ENCODE measurements at places on chromosomes 4 and X.

DNA sequence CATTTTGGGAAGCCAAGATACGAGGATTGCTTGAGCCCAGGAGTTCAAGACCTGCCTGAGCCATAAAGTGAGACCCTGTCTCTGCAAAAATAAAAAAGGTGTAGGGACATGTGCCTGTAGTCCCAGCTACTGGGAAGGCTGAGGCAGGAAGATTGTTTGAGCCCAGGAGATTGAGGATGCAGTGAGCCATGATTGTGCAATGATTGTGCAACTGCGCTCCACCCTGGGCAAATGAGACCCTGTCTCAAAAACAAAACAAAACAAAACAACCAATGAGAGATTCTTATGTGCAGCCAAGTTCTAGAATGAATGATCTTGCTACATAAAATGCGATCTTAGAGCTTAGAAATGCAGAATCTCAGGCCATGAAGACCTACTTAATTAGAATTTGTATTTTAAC lies 22.5 kb downstream of the SLC9B2 start:
- no peak for DNase-seq

DNA sequence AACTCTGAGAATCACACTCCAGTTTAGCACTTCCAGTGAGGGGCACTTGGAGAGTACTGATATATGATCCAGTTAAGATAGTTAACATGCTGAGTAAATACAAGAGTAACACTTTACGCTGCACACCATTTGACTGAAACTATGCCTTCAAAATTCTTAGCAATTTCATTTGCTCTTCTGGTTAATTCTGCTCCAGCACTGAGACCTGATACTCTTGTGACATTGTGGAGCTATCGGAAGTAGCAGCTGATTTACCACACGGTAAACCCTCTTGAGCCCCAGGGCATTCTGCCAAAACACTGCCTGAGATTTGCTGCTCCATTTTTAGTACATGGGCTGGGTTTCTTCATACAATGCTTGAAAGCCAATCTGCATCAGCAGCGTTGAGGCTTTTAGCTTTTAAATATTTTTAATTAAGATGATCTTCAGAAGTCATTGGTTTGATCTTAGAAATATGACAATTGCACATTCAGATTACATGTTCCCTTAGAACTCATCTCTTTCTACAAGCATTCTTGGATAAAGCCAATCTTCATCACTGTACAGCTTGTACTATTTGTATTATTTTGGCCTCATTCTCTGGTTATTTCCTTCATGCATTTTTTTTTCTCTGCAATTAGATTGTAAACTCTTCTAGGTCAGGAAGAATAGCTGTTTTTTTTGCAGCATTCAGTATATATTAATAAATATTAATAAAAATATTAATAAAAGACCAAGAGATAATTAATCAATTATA lies 67.8 kb upstream of the ETNPPL start:
- no peak for DNase-seq

- DNase-seq = no peak
Measured at GRCh38 chr4:109559625-109559982, 442 bp upstream of the MCUB start.

DNA sequence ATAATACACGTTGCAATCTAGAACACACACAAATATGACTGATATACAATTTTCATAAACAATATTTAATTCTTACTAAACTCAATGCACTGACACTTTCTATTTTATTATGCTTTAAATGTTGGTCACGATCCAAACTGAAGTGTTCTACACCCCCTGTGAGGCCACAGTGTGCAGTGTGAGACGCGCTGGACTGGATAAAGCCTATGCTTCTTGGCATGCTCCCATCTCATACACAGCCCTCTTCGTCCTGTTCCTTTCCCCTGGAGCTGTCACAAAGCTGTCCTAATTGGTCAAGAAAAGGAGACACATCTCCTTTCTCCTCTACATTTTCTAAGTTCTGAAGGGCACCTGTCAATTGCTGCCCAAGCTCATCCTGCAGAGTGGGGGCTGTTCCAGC lies 72.0 kb downstream of the SCD5 start:
- DNase-seq = no peak

- DNase-seq = no peak
Measured at GRCh38 chr4:69888336-69888735, 28.4 kb upstream of the SULT1E1 start.

DNA sequence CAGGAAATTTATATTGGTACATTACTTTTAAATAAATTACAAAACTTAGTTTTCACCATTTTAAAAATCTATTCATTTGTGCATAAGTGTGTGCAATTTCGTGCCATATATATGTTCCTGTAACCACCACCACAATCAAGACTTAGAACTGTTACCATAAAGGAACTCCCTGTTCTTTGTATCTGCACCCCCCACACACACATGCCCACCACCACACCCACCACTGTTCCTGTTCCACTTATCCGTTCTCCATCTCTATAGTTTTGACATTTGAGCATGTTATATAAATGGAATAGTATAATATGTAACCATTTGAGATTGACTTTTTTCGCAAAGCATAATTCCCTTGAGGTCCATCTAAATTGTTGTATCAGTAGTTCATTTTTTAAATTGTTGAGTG lies 73.7 kb downstream of the TAF1 start:
- DNase-seq = no peak

- DNase-seq = no peak
Measured at GRCh38 chr4:158315706-158316105, 105.4 kb downstream of the TMEM144 start.

DNA sequence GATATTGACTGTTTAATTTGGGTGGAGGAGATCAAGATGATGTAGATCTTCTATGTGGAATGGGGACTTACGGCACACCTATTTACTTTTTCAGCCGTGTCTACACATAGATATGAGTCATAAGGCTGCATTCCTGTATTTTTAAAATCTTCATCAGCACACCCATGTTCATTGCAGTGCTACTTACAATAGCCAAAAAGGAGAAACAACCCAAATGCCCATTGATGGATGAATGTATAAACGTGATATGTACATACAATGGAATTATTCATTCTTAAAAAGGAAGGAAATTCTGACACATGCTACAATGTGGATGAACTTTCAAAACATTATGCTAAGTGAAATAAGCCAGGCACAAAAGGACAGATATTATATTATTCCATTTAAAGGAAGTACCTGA lies 98.6 kb downstream of the AASDH start:
- DNase-seq = no peak

DNA sequence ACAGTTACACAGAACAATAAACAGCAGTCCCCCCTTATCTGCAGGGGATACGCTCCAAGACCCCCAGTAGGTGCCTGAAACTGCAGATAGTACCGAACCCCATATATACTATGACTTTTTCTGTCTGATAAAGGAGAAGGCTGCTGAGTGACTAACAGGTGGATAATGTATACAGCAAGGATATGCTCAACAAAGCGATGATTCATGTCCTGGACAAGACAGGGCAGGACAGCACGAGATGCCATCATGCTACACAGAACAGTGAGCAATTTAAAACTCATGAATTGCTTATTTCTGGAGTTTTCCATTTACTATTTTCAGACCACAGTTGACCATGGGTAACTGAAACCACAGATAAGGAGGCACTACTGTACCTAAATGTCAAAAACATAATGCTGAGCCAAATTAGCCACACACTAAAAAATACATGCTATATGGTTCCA lies 76.1 kb downstream of the MANBA start:
- DNase-seq = no peak

DNA sequence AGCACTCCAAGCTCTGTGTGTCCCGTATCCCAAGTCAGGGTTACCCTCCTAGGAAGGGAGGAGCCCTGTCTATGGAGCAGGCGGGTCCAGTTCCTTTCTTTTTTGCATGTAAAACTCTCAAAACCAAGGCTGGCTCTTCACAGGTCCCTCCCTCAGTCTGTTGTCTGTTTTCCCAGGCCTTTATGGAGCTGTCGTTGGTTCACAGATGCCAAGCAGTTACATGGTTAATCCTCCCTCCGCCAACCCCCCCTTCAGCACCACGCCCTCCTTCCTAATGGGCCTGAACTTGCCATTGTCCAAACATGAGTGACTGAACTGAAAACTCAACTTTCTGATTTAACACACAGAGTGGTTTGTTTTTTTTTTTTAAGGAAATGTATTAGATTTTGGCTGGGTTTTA lies 148.3 kb downstream of the STOX2 start:
- no peak for DNase-seq

Measured in T-helper 9 cell (primary cell).